SK-MEL-5 (cell line): ENCODE measurements at places on chromosomes 6 and 20.

DNA sequence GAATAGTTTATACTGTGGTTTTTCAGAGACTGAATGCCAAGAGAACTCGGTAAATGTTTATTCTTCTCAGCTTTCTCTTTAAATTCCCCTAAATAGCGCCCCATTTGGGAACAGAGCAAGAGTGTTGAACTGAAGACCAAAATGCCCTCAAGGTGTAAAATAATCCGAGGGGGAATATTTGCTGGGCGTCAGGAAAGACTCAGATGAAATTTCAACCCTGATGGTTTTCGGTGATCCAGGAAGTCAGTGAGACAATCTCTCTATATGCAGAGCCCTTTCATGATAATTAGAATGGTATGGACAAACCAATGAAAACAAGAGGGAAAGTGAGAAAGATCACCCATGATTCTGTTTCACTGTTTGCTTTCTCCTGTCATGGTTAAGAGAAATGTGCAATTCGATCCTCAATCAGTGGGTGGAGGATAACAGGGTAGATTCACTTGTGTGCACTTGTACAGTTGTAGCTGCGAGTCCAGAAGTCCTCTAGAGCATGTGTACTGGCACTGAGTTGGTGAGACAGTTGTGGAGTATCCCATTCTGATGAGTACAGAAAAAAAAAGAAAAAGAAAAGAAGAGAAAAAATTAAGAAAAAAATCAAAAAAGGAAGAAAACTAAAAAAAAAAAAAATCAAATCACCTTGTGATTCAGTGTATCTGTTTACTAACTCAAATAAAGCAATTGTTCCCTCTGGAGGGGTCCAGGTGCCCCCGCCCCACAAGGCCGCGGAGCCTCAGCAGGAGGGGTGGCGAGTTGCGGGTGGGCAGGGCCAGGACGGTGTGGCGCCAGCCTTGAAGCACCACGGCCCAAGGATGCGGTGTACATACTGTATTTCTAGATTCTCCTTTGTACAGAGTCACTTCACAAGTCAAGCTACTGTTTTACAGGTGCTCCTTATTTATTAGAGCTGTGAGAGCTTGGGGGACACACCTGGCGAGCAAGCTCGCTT lies 164.9 kb downstream of the SCML4 start:
- peak; percentile 14 for DNase-seq

- DNase-seq, result peak; percentile 40
Observed at GRCh38 chr20:36468149-36469000, 72.9 kb upstream of the MYL9 start.

- peak; percentile 28 for DNase-seq
Observed at GRCh38 chr6:52634211-52634610, 36.7 kb upstream of the TMEM14A start.

DNA sequence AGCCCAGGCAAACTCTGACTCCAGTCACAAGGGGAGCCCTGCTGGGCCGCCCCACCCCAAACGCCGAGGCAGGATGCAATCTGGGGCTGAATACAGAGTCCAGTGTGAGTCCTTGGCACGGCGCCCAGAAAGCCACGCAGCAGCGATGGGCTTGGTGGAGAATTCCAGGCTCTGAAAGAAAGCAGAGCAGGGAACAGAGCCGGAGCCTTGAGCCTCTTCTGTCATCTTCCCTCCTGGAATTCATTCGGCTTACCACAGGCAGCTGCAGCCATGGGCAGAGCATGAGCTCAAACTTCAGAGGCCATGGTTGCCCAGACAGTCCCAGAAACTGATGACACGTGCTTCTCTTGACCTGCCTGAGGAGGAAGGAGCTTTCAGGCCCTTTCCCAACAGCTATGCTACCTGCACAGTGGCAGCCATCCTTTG lies 441.1 kb upstream of the JARID2 start:
- DNase-seq, result peak; percentile 98

GRCh38 chr20:31835977-31836852 lies 9.2 kb downstream of the FOXS1 start:
- peak; percentile 50 for DNase-seq
